ENCODE measurements at places on chromosomes 2 and 18. TPM values are rescaled to one million over a fixed set of nuclear protein-coding genes. Genes with fewer than 3 reads are reported as not detected.

DNA sequence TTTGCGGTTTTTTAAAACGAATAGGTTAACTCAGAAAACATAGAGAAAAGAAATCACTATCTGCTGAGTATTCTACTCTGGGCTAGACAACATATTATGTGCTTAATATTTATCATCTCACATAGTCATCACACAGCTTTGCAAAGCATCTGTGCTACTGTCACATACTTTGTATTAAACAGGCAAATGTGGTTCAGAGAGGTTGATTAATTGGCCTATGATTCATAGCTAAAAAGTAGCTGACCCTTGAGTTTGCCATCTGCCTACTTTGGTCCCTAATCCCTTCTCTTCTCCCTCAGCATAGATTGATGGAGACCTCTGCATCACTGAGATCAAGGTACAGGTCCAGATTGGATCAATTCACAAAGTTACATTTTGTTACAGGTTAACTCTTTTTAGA, 21.4 kb downstream of the ANKRD30B start:
- H3K27me3 ChIP-seq = no peaks in the 10 kb centered on the region
- H3K4me3 ChIP-seq = no peak overlapping the region
- H3K4me1 ChIP-seq = no peaks in the 10 kb centered on the region

- H3K4me3 ChIP-seq = peak overlapping the region; percentile 32
- H3K36me3 ChIP-seq = no peaks in the 10 kb centered on the region
- no peaks in the 10 kb centered on the region for H3K27me3 ChIP-seq
- H3K4me1 ChIP-seq = peaks cover 97% of the 10 kb centered on the region
Observed at GRCh38 chr2:85771486-85771885, 17.7 kb downstream of the ATOH8 start.

GRCh38 chr2:168427451-168427850, 28.6 kb upstream of the CERS6 start:
- H3K27me3 ChIP-seq = no peaks in the 10 kb centered on the region
- no peaks in the 10 kb centered on the region for H3K4me1 ChIP-seq
- H3K4me3 ChIP-seq = no peak overlapping the region

DNA sequence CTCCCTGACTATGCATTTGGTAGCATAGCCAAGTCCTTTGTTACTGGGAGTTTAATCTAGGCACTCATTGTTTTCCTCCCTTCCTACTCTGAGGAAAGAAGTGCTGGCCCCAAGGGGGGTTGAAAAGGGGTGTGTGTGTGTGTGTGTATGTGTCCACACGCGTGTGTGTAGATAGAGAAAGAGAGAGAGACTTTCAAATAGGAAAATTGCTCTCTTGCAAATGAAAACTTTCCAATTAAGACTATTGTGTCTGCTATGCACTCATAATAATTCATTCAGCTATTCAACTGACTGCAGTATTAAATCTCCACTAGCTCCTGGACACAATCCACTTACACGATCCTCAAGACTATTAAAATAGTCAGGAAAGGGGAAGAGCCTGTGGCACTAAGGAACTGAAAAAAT, 92.9 kb upstream of the CSRNP3 start:
- H3K27me3 ChIP-seq = no peaks in the 10 kb centered on the region
- H3K4me1 ChIP-seq = no peaks in the 10 kb centered on the region
- H3K4me3 ChIP-seq = no peak overlapping the region
- no peak for DNase-seq

GRCh38 chr2:164960159-164960558, 4.8 kb upstream of the SLC38A11 start:
- DNase-seq = no peak
- H3K4me1 ChIP-seq = peaks cover 6% of the 10 kb centered on the region
- no peaks in the 10 kb centered on the region for H3K27me3 ChIP-seq
- H3K36me3 ChIP-seq = no peaks in the 10 kb centered on the region
- H3K4me3 ChIP-seq = no peak overlapping the region

SERPINB13 gene
- 131 TPM for total RNA-seq

NLRC4 gene
- 0.74 TPM for total RNA-seq

SLC9A2 gene
- not detected for total RNA-seq
